Right lobe of liver (tissue), 6 donors: ENCODE measurements at places on chromosomes 5 and 9. TPM values are rescaled to one million over a fixed set of nuclear protein-coding genes. Genes with fewer than 3 reads are reported as not detected.

Gene OMD
- total RNA-seq = 2.0 TPM

Gene PRDM9
- not detected for total RNA-seq

Gene LCN9
- not detected for total RNA-seq

GRCh38 chr9:92713528-92713927 lies 43.6 kb upstream of the IPPK start:
- no peaks in the 10 kb centered on the region for H3K27me3 ChIP-seq
- no peaks in the 10 kb centered on the region for H3K4me1 ChIP-seq
- H3K27ac ChIP-seq = no peak overlapping the region
- no peak for DNase-seq
- H3K36me3 ChIP-seq = peaks cover 7% of the 10 kb centered on the region

GRCh38 chr9:109886041-109886440 lies 106.0 kb downstream of the PALM2AKAP2 start:
- peaks cover 5% of the 10 kb centered on the region for H3K36me3 ChIP-seq
- no peaks in the 10 kb centered on the region for H3K27me3 ChIP-seq
- DNase-seq = no peak
- H3K27ac ChIP-seq = no peak overlapping the region
- no peaks in the 10 kb centered on the region for H3K4me1 ChIP-seq

GRCh38 chr5:5826911-5827310 lies 404.4 kb downstream of the ICE1 start:
- no peaks in the 10 kb centered on the region for H3K4me1 ChIP-seq
- no peaks in the 10 kb centered on the region for H3K27me3 ChIP-seq
- H3K4me3 ChIP-seq = no peak overlapping the region
- H3K27ac ChIP-seq = no peak overlapping the region

DNA sequence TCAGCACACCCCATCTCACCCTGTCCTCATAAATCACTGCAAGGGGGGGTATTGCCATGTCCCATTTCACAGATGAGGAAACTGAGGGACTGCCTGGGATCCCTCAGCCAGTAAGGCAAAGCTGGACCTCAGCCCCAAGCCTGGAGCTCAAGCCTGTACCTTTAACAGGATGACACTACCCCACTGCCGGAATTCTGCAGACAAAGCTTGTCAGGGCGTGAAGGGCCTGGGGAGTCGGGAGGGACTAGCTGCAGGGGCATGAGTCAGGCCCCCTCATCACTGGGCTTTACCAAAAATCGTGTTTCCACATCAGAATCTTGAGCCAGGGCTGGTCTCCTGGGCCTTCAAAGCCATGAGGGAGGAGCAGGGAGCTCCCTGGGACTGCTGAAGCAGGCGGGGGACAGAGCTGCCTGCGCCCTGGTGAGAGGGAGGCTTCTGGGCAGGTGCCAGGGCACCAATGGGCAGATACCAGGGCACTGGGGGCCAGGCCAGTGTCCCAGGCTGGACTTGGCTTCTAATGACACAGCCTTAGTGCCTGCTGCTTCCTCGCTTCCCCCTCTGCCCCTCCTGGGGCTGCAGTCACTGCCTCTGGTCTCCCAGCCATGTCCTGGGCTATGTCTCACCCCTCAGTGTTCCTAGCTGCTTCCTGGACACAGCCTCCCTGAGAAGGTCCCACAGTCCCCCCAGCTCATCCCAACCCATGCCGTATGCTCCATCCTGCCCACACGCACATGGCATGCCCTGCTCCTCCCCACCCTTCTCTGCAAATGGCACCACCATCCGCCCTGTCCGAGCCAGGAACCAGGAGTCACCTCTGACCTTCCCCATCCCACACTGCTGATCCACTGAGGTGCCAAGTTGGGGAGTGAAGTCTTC lies 80.7 kb downstream of the LMX1B start:
- H3K4me3 ChIP-seq = no peak overlapping the region
- H3K27ac ChIP-seq = no peak overlapping the region
- H3K36me3 ChIP-seq = no peaks in the 10 kb centered on the region
- no peak for DNase-seq
- no peaks in the 10 kb centered on the region for H3K27me3 ChIP-seq
- H3K4me1 ChIP-seq = no peaks in the 10 kb centered on the region

GRCh38 chr5:78519198-78519941 lies 129.2 kb downstream of the LHFPL2 start:
- no peak overlapping the region for H3K4me3 ChIP-seq
- DNase-seq = no peak
- H3K27ac ChIP-seq = peak overlapping the region; percentile 57
- H3K27me3 ChIP-seq = no peaks in the 10 kb centered on the region
- no peaks in the 10 kb centered on the region for H3K36me3 ChIP-seq

GRCh38 chr5:132277971-132278853 lies 16.0 kb upstream of the SLC22A4 start:
- no peaks in the 10 kb centered on the region for H3K36me3 ChIP-seq
- H3K27me3 ChIP-seq = no peaks in the 10 kb centered on the region
- H3K27ac ChIP-seq = no peak overlapping the region
- H3K4me3 ChIP-seq = no peak overlapping the region

Gene TMEM252
- total RNA-seq = not detected

- H3K4me1 ChIP-seq = no peaks in the 10 kb centered on the region
- no peak for DNase-seq
- no peaks in the 10 kb centered on the region for H3K27me3 ChIP-seq
- no peak overlapping the region for H3K27ac ChIP-seq
Observed at GRCh38 chr9:3455094-3455493, 70.7 kb downstream of the RFX3 start.

- no peak overlapping the region for H3K27ac ChIP-seq
- H3K27me3 ChIP-seq = no peaks in the 10 kb centered on the region
- no peak overlapping the region for H3K4me3 ChIP-seq
- H3K36me3 ChIP-seq = no peaks in the 10 kb centered on the region
- no peaks in the 10 kb centered on the region for H3K4me1 ChIP-seq
Observed at GRCh38 chr5:152151113-152151512, 226.5 kb upstream of the GLRA1 start.

Gene WDR55
- total RNA-seq = 13.8 TPM

DNA sequence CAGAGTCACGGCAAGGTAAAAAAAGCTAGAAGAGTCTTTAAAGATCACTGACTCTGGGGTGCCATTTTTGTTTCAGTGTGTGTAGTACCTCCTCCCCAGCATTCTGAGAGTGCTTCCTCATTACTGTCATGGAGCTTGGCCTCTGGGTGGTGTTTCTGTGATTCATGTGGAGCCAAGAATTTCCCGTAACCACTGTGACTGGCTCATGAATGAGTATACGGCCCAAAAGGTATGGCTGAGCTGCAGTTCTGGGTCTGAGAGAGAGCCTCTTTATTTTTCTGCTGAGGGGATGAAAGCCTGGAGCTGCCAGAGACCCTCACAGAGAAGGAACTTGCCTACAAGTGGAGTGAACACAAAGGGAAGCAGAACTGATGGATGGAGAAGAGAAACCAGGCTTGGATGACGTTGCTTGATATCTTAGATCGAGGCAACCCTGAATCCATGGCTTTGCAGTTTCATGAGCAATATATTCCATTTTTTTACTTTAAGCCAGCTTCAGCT lies 85.6 kb downstream of the PTTG1 start:
- DNase-seq = no peak
- H3K36me3 ChIP-seq = no peaks in the 10 kb centered on the region
- no peaks in the 10 kb centered on the region for H3K4me1 ChIP-seq

- DNase-seq = no peak
- no peaks in the 10 kb centered on the region for H3K36me3 ChIP-seq
- H3K27me3 ChIP-seq = no peaks in the 10 kb centered on the region
- no peak overlapping the region for H3K27ac ChIP-seq
Observed at GRCh38 chr9:105375323-105375722, 72.5 kb upstream of the FSD1L start.

DNA sequence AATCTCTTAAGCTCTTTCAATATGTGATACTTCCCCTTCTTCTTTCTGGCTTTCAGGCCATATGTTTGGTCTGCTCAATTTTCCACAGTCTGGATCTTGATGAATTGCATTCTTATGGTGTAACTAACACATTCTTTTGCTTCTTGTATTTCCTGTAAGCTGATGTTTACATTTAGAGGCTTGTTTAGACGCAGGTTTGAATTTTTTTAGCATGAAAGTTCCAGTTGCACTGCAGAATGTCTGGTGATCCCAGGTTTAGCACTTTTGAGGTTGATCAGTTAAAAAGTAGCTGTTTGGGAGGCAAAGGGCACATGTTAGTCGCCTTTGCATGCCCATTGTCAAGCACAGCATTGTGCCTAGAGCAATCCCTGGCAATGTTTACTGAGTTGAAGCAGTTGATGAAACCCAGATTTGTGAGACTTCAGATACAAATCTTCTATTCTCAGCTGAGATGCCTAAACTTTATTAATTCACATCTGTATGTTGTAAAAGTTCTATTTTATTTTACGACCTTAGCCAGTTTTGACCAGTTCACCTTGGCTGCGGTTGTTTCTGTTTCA lies 59.6 kb upstream of the SPATA31C2 start:
- H3K27ac ChIP-seq = no peak overlapping the region
- H3K4me3 ChIP-seq = no peak overlapping the region
- H3K27me3 ChIP-seq = no peaks in the 10 kb centered on the region
- H3K36me3 ChIP-seq = no peaks in the 10 kb centered on the region

Gene RANBP3L
- total RNA-seq = 0.31 TPM
